ENCODE measurements at places on chromosomes 5 and 9.

GRCh38 chr5:96855031-96855872 is 21.0 kb upstream of the ERAP2 start:
- DNase-seq: no peak

DNA sequence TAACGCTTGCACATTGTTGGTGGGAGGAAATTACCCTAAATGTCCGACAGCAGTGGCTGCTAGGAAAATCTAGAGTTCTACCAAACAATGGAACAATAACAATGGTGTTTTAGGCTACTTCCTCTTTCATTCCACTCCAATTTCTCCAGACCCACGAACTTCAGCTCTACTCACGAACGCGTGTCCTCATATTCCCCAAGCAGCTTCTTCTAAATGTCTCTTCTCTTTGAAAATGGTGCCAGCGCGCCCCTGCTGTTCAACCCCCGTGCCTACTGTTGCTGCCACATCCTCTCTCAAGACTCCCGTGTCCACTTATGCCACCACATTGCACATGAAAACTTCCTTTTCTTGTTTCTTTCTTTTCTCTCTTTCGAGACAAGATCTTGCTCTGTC is 25.6 kb downstream of the OR2V2 start:
- no peak for DNase-seq

DNA sequence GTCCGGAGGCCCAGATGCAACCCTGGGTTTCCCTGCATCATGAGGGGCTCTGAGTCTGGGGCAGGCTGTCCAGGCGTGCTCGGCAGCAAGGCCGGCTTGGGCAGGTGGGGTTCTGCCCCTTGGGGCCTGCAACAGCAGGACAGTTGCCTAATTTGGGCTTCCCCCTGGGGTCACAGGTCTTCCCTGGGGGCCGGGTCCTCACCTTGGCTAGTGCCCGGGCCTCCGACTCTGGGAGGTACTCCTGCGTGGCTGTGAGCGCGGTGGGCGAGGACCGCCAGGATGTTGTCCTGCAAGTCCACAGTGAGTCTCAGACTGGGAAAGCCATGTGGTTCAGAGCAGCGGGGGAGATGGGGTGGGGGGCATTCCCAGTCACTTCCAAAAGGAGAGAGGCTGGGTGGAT is 82.1 kb upstream of the ASS1 start:
- DNase-seq: no peak

DNA sequence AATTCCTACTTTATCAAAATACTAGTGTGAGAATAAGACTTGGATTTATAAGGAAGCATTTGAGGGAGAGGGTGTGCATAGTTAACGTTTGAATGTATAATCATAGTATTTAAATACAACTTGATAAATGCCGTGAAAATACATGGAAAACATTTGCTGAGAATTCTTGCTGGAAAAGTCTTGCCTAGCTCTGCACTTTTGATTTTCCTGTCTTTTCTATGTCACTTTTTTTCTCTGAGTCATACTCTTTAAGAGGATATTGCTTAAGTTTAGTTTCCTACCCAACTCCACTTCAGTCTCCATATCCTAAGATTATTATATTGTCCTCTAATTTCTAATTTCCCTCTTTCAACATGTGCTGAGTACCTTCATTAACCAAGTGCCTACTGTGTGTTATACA is 616.6 kb upstream of the SEMA6A start:
- DNase-seq: no peak

GRCh38 chr9:136136127-136136925 is 17.7 kb upstream of the TMEM250 start:
- DNase-seq: no peak

DNA sequence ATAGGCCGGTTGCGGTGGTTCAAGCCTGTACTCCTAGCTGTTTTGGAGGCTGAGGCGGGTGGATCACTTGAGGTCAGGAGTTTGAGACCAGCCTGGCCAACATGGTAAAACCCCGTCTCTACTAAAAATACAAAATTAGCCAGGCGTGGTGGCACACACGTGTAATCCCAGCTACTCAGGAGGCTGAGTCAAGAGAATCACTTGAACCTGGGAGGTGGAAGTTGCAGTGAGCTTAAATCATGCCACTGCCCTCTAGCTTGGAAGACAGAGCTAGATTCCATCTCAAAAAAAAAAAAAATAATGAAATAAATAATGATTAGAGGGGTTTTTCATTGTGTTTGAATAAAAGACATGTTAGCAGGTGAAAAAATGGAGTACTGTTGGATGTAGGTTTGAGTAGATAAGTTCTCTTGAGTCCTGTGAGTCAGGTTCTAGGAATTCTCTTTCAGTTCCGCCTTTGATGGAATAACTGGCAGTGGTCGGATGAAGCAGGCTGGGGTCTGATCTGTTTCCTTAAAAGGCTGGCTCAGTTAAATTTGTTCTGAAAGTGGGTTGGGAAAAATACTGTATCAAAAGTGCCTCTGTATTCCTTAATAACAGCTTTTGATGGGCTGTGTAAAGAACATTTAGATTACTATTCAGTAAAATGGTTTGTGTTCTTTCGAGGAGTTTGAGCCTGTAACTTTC is 73.2 kb downstream of the AOPEP start:
- DNase-seq: peak; percentile 96

DNA sequence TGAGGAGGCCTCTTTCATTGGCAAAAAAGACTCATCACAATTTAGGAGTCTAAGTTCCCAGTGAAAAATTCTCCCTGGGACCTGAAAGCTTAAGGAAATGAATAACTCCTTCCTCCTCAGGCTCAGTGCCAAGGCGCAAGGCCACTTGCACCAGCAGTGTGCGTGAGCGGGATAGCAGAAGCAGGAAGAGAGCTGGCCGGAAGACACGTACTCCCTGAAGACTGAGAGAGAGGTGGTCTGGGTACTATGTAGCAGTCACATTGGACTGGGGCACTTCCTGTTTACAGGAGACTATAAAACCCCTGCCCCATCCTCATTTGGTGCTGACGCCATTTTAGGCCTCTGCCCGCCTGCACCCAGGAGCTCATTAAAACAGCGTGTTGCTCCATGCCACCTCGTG is 66.3 kb upstream of the IL33 start:
- no peak for DNase-seq

DNA sequence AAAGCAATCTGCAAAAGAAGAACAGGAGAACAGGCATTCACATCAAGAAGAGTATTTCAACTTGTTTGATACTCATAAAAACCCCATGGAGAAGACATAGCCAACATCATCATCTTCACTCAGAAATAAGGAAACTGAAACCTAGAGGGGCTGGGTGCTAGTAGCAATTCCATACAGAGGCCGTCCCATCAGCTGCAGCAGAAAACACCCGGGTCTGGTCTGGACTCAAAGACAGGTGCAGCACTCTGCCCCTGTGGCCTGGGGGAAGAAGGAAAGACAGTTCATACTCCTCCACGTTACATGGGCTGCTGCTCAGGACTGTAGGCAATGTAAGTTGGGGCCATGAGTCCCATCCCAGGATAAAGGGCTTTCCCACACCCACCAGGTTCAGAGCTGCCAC is 11.6 kb downstream of the GZMA start:
- DNase-seq: no peak

DNA sequence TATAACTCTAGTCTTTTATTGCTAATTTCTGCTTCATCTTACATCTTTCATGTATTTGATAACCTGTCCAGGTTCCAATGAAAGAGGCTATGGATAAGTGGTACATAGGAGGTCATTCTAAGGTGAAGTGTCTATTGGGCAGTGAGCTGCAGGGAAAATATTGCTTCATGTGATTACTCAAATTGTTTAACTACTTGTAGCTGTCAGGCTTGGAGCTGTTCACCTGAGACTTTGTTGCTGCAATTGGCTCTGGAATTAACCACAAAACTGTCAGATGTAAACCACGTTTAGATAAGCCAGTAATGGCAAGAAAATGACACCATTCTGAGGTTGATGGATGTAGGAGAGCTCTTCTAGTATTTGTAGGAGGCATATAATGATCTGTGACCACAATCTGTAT is 26.0 kb downstream of the ADAMTSL1 start:
- DNase-seq: no peak

GRCh38 chr9:138009803-138010690 is 132.5 kb downstream of the CACNA1B start:
- no peak for DNase-seq

- DNase-seq: no peak
Measured at GRCh38 chr5:572398-573019, 39.6 kb upstream of the CEP72 start.

- DNase-seq: no peak
Measured at GRCh38 chr9:85871008-85871407, 69.9 kb upstream of the NAA35 start.

GRCh38 chr9:101527066-101527465 is 6.6 kb upstream of the RNF20 start:
- no peak for DNase-seq

GRCh38 chr5:178827636-178828035 is 32.1 kb upstream of the ZNF354B start:
- no peak for DNase-seq

DNA sequence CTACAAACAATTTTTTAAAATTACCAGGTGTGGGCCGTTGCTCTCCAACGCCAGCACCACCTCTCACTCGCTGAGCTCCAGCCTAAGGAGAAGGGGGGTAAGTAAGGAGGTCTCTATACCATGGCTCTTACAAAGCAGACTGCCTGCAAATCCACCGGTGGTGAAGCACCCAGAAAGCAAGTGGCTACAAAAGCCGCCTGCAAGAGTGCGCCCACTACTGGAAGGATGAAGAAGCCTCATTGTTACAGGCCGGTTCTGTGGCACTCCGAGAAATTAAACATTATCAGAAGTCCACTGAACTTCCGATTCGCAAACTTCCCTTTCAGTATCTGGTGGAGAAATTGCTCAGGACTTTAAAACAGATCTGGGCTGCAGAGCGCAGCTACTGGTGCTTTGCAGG is 46.0 kb downstream of the CDO1 start:
- DNase-seq: no peak

GRCh38 chr5:180068519-180069090 is 3.0 kb downstream of the RNF130 start:
- no peak for DNase-seq

- DNase-seq: no peak
Measured at GRCh38 chr5:142204219-142204618, 95.6 kb downstream of the NDFIP1 start.

DNA sequence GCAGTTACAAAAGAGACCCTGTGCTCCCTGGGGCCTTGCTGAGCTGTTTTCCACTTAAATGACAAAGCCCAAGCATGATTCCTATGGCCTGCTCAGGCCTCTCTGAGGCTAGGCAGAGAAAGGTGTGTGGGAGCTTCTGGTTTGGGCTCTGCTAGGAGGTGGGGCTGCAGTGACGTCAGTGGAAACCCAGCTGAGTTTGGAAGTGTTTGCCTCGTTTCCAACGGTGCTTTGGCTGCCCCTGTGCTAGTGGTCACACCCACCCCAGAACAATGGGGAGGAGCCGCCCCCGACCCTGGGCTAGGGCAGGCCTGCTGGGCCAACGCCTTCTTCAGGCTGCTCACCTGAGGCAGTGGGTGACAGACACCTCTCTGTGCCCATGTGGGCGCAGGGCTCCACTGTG is 10.4 kb downstream of the ANGPTL2 start:
- DNase-seq: no peak

- no peak for DNase-seq
Measured at GRCh38 chr9:122220673-122221182, 8.0 kb downstream of the LHX6 start.

GRCh38 chr5:107551088-107551487 is 119.6 kb downstream of the EFNA5 start:
- no peak for DNase-seq

GRCh38 chr9:78668148-78668832 is 371.4 kb downstream of the PSAT1 start:
- DNase-seq: peak; percentile 24

- no peak for DNase-seq
Measured at GRCh38 chr9:24095246-24095645, 269.2 kb upstream of the ELAVL2 start.

DNA sequence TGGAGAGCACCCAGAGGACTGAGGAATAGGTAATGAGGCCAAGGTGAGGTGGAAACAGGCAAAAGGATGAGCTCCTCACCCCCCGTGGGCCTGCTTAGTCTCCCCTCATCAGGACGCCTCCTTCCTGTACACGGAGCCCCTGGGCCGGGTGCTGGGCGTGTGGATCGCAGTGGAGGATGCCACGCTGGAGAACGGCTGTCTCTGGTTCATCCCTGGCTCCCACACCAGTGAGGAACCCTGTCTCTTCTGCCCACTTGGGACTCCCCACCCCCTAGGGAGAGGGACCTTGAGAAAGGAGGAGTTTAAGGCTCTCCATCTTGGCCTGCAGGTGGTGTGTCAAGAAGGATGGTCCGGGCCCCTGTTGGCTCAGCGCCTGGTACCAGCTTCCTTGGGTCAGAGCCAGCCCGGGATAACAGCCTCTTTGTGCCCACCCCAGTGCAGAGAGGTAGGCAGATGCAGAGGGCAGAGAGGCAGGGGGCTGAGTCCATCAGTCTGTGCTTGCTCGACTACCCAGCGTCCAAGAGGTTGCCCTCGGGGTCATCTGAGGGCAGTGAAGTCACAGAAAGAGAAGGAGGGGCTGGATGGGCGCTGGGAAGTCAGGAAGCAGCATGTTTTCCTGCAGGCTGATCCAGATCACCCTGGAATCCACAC is 7.0 kb downstream of the DOLK start:
- DNase-seq: no peak

DNA sequence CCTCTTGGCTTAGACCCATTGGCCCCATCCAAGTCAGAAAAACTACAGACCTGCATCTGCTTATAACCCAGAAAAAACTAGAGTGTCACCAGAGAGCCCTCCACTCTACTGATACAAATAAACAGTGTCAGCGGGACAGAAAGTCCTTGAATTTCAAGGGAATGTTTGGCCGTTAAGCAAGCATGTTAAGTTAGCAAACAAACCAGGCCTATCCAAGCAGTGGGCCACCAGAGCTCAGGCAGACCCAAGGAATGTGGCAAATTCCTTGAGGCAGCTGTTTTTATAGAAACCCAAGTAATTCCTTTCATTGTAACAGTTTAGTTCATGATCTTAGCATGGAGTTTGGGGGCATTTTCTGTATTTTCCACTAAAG is 70.9 kb downstream of the PRLR start:
- DNase-seq: no peak

- DNase-seq: no peak
Measured at GRCh38 chr5:171841984-171842776, 56.6 kb downstream of the SMIM23 start.

DNA sequence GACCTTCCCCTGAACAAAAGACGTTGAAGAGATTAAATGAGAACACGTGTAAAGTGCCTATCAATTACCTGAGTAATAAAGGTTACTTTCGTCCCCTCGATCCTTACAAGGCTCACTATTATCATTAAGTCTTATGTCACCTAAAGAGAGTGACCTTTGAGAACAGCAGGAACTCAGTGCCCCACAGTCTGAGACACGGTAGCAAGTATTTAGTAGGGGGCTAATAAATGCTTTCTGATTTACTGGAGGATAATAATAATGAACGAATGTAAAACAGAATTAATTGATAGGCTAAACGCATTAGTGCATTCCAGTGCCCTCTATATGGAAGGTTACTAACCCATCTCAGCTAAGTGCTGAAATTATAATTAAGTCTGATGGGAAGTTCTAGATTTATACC is 199.9 kb downstream of the FBXL17 start:
- no peak for DNase-seq

- no peak for DNase-seq
Measured at GRCh38 chr9:94300470-94301301, 27.8 kb downstream of the NUTM2F start.

Measured in retinal pigment epithelial cell (primary cell).